ENCODE measurements at places on chromosomes 3 and 15.

GRCh38 chr15:75751116-75751875, 38.6 kb upstream of the CSPG4 start:
- no peak for DNase-seq

DNA sequence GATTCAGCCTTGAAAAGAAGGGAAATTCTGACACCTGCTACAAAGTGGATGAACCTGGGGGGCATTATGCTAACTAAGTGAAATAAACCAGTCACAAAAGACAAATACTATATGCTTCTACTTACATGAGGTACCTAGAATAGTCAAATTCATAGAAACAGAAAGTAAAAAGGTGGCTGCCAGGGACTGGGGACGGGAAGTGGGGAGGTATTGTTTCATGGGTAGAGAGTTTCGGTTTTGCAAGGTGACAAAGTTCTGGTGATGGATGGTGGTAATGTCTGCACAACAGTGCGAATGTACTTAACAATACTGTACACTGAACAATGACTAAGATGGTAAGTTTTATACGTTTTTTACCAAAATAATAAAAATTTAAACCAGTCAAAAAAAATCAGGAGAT, 4.8 kb downstream of the IDH2 start:
- peak; percentile 48 for DNase-seq

GRCh38 chr3:66577426-66578203, 76.8 kb upstream of the LRIG1 start:
- DNase-seq: no peak

DNA sequence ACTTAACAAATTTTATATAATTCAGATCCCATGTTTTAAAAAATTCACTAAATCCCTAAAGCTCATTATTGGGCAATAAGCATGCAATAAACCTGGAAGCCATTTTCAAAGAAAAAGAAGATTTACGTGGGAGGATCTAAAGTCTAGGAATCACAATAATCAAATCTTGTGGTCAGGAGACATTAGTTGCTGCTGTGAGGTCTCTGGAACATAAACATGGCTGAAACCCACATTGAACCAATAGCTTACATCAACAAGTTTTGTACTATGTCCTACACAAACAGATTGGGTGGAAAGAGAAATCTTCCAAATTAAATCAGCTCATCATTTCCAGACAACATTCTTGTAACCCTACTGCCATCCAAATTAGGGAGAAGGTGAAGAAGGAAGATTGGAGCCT, 121.9 kb upstream of the EPHA3 start:
- no peak for DNase-seq

DNA sequence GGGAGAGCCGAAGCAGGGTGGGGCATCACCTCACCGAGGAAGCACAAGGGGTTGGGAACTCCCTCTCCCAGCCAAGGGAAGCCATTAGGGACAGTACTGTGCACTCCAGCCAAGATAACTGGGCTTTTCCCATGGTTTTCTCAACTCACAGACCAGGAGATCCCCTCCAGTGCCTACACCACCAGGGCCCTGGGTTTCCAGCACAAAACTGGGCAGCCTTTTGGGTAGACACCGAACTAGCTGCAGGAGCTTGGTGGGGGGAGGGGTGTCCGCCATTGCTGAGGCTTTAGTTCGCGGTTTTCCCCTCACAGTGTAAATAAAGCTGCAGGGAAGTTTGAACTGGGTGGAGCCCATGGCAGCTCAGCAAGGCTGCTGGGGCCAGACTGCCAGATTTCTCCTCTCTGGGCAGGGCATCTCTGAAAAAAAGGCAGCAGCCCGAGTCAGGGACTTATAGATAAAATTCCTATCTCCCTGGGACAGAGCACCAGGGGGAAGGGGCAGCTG, 129.6 kb upstream of the LMCD1 start:
- no peak for DNase-seq

DNA sequence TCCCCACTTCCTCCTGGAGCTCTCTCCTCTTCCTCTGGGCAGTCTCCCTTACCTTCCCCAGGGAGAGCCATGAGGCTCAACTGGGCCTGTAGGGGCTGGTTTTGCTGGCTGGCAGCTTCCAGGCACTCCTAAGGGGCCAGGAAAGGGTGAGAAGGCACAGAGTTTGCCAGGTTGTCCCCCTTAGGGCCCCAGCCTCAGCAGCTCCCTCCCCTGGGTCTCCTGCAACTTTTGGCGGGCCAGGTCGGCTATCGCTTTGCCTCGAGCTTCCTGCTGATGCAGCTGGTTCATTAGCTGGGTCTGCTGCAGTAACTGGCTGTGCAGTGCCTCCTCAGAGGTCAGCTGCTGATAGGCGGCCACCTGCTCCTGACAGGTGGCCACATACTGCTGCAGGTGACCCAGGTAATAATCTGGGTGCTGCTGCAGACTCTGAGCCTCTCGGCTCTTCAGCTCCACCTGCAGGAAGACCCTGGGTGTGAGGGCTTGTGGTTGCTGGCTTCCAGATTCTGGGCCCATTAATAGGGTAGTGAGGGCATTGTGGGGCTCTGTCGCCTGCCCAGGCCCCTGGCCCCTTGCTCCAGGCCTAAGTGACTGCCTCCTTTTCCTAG, 29.7 kb upstream of the OR4F6 start:
- DNase-seq: no peak

GRCh38 chr3:186592682-186593081, 20.2 kb upstream of the AHSG start:
- DNase-seq: no peak

DNA sequence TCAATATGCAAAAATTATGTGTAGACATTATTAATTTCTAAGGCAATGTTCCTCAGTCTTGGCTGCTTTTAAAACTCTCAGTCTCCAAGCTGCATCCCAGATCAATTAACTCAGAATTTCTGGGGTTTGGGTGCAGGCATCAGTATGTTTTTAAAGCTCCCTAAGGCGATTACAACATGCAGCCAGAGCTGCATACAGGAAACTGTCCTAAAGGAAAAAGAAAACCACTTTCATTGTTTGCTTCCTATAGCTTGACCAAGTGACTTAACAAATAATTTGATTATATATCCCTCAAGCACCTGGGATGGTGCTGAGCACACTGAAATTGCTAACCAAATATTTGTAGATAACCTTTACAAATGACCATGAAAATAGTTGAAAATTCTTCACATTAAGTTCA, 194.7 kb downstream of the DTWD1 start:
- DNase-seq: no peak

DNA sequence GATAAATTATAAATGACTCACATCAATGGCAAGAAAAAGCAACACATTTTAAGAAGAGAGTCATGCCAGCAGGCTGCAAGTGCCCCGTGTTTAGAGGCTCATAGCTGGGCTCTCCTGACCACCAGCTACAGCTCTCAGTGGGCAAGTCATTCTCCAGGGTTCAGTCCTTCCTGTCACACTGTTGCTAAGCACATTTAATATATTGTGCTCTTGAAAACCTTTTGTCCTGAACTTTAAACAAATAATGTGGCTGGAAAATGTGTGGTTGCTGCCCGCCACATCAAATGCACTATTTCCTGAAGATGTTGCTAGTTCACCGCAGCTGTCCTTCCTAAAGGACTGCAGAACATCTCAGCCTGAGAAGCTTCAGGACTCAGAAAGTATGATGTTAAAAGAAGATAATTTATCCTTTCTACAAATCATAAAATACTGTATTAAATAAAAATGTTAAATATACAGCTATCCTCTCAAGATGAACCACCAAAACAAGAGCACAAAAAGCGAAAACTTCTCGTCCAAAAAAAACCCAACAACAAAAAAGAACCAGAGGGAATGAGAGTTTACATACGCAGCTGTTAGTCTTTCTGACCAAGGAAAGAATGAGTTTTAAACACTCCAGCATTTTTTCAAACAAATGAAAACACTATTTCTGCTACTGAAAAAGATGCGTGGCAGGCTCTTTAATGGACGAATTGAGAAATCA, 951 bp downstream of the TARS3 start:
- peak; percentile 31 for DNase-seq

- no peak for DNase-seq
These were observed 50.9 kb upstream of the ALCAM start for GRCh38 chr3:105315815-105316214.

DNA sequence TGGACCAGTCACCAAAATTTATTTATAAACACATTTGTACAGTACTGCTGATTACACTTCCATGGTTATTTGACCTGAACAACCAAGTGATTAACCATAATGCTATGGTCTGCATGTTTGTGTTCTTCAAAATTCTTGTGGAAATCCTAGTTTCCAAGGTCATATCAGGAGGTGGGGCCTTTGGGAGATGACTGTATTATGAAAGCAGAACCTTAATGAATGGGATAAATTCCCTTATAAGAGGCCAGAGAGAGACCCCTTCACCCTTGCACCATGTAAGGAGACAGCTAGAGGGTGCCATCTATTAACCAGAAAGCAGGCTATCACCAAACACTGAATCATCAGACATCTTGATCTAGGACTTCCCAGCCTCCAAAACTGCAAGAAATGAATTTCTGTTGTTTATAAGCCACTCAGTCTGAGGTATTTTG, 1.9 kb downstream of the SCAPER start:
- no peak for DNase-seq

DNA sequence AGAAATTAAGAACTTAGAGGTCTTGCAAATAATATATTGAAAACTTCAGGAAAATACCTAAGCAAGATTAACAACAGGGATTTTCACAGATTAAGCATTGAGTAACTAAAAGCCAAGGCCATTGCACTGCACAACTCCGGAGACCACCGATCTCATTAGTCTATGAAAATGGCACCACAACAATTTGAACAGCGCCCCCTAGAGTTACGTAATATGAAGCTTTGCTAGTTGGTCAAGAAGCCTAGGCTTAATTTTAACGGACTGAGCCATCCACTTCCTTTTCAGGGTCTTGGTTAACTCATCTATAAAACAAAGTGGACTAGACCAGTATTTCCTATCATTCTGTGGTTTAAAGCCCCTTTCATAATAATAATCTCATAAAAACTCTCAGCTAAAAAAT, 24.8 kb downstream of the TMEM212 start:
- DNase-seq: no peak

DNA sequence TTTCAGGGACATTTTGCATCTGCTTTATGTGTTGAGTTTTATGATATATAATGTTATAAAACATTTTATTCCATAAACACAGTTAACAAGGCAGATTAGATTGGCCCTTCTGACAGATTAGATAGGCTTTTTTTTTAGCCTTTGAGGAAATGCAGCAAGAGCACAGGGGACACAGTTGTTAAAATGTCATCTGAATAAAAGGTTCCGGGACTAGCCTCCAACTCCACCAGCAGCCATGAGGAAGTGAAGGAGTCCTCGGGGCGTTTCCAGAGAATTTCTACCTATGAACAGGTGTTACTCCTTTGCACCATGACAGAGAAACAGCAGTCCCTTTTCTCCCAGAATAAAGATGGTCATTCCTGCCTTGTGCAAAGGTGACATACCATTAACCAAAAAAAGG, 167.8 kb upstream of the KBTBD8 start:
- DNase-seq: no peak

GRCh38 chr15:53625962-53626845, 133.3 kb downstream of the WDR72 start:
- no peak for DNase-seq

GRCh38 chr3:6989608-6990291, 128.8 kb downstream of the GRM7 start:
- no peak for DNase-seq

- no peak for DNase-seq
These were observed 69.5 kb upstream of the SUCLG2 start for GRCh38 chr3:67723863-67724262.

DNA sequence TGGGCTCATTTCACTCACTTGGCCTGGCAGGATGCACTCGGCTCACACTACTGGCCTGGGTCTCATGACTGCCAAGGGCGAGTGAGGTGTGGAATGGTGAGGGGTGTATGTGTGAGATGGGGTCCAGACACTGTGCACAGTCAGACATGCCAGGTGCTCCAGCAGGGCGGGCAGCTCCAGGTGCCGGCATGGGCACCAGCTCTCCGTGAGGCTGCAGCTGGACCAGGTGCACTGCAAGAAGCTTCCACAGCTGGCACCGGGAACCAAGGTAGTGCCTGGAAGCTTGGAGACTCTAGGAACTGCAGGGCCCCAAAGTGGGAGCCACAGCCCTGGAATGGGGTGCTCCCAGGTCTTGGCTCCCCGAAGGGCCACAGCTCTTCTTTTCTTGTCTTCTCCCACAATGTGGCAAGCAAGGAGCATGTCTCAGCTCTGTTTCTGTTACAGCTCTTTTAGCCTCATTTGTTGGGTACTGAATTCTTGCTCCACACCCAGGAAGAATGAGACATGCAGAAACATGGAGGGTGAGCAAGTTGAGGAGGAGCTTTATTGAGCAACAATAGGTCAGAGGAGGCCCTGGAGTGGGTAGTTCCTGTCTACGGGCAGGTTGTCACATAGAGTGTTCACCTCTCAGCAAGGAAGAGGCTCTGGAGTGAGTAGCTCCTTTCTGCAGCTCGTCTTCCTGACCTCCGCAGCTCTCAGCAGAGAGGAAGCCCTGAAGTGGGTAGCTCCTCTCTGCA, 762.8 kb downstream of the CADM2 start:
- DNase-seq: no peak

DNA sequence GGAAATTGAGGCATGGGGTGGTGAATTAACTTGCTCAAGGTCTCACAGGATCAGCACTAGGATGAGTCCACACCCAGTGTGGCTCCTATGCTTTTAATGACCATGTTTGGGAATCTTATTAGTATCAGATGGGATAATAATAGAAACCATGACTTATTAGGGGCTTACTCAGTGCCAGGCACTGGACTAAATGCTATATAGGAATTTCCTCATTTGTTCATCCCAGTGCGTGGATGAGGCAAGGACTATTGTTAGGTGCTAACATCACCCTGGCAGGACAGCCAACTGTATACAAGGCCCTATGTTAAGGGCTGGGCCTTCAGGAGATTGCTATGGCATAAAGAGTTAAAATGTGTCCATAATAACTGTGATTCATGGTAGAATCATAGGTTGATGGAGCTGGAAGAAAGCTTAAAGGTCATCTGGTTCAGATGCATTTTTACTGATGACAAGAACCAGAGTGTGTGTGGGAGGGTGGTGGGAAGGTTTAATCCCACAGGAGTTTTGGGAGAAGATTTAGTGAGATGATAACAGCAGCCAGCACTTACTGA, 4.7 kb upstream of the FEM1B start:
- DNase-seq: no peak

- DNase-seq: peak; percentile 70
These were observed 36.3 kb downstream of the CHST14 start for GRCh38 chr15:40506964-40507571.

DNA sequence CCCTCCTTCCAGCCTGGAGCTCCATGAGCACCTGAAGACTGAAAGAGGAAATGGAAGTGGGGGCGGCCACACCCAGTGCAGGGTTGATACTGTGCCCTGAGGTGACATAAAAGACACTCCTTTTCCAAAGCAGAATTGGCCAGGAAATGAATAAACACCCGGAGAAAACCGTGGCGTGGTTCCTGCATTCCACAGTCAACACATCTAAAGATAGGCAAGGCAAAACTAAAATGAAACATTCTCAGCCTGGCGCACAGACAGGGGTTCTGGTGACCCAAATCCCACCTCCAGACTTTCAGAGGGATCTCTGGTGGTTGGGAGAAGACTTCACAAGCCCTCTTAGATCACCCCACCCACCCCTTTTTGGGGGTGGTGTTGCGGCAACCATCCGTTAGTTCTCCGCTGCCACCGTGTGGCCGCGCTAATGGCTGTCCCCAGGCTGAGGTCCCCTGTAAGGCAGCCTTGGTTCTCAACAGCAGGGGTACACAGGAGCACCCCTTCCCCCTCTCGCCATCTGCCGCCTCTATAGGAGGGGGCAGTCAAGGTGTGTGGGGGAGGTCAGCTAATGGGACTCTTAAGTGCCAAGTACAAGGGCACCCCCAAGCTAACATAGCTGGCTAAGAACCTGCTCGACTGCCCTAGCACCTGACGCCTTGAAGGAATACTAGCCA, 2.5 kb upstream of the MST1R start:
- DNase-seq: peak; percentile 54

- no peak for DNase-seq
These were observed 5.6 kb downstream of the PIGZ start for GRCh38 chr3:196962930-196963630.
